H1 (cell line): ENCODE measurements at places on chromosomes 16 and 17. TPM values are rescaled to one million over a fixed set of nuclear protein-coding genes. Genes with fewer than 3 reads are reported as not detected.

- no peak overlapping the region for H3K27ac ChIP-seq
- H3K4me1 ChIP-seq: no peaks in the 10 kb centered on the region
- no peaks in the 10 kb centered on the region for H3K27me3 ChIP-seq
- H3K36me3 ChIP-seq: no peaks in the 10 kb centered on the region
- DNase-seq: no peak
These were observed 22.6 kb downstream of the CDRT4 start for GRCh38 chr17:15444805-15445204.

GRCh38 chr16:48617104-48617705 is 7.2 kb upstream of the N4BP1 start:
- no peaks in the 10 kb centered on the region for H3K36me3 ChIP-seq
- peaks cover 1% of the 10 kb centered on the region; the same call in 1 of the 2 replicates for H3K4me1 ChIP-seq
- no peak for DNase-seq
- no peak overlapping the region for H3K4me3 ChIP-seq

DNA sequence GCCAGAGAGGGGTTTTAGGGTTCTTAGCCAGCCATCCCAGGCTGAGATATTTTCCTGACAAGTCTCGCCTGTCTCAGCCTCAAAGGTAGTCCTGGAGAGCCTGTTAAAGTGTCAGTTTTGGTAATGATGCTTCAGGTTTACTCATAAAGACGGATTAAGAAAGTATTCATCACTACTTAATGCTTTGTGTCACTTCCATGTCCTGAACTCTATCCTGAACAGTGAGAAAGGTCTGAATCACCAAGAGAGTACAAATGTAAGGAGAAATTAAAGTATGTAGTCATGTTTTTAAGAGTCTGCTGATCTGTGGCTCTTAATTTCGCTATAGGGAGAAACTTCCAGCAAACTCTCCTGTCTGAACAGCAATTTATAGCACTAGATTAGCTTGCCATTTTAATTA is 14.0 kb downstream of the RPGRIP1L start:
- H3K4me3 ChIP-seq: no peak overlapping the region
- no peaks in the 10 kb centered on the region for H3K4me1 ChIP-seq
- H3K27ac ChIP-seq: no peak overlapping the region
- H3K36me3 ChIP-seq: peaks cover 11% of the 10 kb centered on the region; the same call in 1 of the 2 replicates

DNA sequence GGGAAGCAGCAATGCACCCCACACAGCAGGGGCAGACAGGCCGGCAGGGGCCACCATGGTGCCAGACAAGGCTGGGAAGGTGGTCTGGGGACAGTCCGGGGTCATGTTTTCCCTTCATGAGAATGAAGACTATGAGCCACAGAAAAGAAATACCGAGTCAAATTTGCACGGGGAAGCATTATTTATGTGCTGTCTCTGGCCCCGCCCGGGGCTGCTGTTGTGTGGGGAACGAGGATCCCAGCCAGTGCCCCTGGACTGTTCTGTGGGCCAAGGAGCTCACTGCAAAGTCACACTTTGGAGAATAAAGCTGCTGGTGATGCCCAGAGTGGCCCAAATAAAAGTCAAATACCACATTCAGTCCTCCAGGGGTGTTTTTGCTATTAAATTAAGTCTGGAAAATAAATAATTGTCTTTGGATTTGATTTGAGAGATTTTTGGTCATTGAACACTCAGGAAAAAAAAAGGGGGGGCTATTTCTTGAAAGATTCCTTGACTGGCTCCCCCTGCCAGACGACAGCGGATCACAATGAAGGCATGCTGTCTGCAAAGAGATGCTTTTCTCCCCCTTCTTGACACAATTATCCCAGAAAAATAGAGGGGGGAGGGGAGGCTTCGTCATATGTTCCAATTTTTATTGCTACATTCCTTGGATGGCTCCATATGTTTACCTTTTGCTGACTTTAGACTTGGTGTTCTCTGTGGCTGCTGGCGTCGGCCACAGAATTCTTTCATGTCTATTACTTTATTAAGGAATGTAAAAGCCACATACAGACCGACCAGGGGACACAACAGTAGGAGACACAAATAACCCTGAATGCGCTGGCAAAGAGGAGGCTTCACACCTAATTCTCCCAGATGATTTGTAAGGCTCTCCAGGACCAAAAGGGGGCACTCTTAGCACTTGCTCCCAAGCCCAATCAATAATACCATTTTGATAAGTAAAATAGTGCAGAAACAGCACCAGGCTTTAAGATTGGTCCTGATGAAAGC is 27.1 kb upstream of the ANKFN1 start:
- no peaks in the 10 kb centered on the region for H3K4me1 ChIP-seq
- DNase-seq: no peak
- no peak overlapping the region for H3K4me3 ChIP-seq
- no peaks in the 10 kb centered on the region for H3K36me3 ChIP-seq
- no peak overlapping the region for H3K27ac ChIP-seq

GRCh38 chr16:51393381-51394005 is 242.4 kb upstream of the SALL1 start:
- no peak for DNase-seq
- H3K27ac ChIP-seq: no peak overlapping the region
- H3K27me3 ChIP-seq: no peaks in the 10 kb centered on the region
- peaks cover 16% of the 10 kb centered on the region for H3K4me1 ChIP-seq
- H3K36me3 ChIP-seq: no peaks in the 10 kb centered on the region
- no peak overlapping the region for H3K4me3 ChIP-seq

Gene TBC1D3D
- total RNA-seq: 2.1 TPM in 1 of 2 replicates, not detected in the other

Gene SMTNL2
- total RNA-seq: 3.7 and 4.5 TPM in 2 replicates

Gene TEN1
- 15.9 and 17.6 TPM in 2 replicates for total RNA-seq

Gene ABCC3
- total RNA-seq: 0.37 and 0.71 TPM in 2 replicates
